ENCODE measurements at places on chromosomes 7 and 10.

DNA sequence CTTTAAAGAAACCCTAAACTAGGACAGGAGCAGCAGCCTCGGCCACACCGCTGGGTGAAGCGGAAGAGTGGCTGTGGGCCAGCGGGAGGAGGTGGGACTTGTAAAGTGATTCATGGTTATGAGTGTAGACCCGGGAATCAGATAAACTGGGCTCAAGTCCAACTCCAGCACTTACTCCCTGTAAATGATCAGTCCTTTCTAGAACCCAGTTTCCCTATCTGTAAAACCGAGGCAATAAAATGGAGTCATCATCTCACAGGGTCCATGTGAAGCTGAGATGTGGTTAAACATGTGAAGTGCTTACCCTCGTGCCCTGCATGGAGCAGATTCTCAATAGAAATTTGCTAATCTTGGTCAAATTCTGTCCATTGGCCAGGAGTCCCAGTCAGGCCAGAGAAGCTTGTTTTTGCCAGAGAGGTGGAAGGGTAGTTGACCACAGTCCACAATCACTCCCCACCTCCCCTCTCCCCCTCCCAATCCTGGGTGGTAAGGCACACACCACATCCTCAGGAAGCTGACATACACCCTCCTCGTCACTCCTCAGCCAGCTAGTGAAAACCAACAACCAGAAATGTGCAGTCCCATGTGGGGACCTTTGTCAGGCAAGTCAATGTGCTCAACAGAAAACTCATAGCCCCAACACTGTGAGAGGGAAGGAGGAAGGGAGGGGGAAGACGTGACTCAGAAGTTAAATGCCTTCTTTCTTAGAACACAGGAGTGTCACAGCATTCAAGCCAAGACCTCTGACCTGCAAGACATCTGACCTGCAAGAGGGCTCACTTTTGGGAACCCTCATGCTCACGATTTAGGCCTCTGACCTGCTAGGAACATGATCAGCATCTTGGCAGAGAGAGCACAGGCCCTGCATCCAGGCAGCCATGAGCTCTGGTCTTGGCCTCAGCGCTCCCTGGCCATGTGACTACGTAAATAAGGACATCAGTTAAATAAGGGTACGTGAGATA, 145.1 kb downstream of the PLXNA4 start:
- DNase-seq, result no peak

DNA sequence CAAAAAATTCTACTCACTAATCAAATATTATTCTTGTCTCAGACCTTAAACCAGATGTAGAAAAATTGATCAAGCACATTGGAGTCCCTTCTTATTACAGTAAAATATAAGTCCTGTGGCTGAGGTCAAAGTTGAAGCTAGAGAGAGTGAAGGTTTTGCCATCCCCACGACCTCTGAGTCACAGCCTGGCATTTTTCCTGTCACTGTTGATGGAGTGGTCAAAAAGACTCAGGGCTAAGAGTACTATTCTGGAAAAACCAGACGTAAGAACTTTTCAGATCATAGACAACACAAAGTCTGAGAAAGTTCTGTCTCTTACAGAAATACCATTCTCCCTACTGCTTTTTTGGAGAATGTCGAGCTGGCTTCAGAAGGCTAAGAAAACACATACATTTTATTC, 323.7 kb upstream of the ANKRD30A start:
- DNase-seq, result no peak

- DNase-seq, result no peak
These were observed 107.2 kb upstream of the LYZL2 start for GRCh38 chr10:30736685-30737232.

GRCh38 chr7:28862595-28863272, 95.4 kb downstream of the TRIL start:
- no peak for DNase-seq

GRCh38 chr10:120328647-120329046, 128.4 kb upstream of the PLPP4 start:
- DNase-seq, result no peak

GRCh38 chr10:103748020-103748419, 107.4 kb downstream of the SH3PXD2A start:
- DNase-seq, result no peak

- DNase-seq, result no peak
These were observed 53.0 kb upstream of the EBF3 start for GRCh38 chr10:130016993-130017630.

- peak; percentile 25 for DNase-seq
These were observed 928 bp downstream of the COMTD1 start for GRCh38 chr10:75234683-75235374.

All from stimulated activated CD4-positive, alpha-beta T cell treated with anti-CD3 and anti-CD28 coated beads, Interleukin-4, amount 100 ng/mL, for 4 hours (primary cell).